Choroid plexus epithelial cell (primary cell): ENCODE measurements at places on chromosomes 2 and 18.

- DNase-seq = peak; percentile 56
Measured at GRCh38 chr2:148122788-148123187, 101.9 kb downstream of the MBD5 start.

DNA sequence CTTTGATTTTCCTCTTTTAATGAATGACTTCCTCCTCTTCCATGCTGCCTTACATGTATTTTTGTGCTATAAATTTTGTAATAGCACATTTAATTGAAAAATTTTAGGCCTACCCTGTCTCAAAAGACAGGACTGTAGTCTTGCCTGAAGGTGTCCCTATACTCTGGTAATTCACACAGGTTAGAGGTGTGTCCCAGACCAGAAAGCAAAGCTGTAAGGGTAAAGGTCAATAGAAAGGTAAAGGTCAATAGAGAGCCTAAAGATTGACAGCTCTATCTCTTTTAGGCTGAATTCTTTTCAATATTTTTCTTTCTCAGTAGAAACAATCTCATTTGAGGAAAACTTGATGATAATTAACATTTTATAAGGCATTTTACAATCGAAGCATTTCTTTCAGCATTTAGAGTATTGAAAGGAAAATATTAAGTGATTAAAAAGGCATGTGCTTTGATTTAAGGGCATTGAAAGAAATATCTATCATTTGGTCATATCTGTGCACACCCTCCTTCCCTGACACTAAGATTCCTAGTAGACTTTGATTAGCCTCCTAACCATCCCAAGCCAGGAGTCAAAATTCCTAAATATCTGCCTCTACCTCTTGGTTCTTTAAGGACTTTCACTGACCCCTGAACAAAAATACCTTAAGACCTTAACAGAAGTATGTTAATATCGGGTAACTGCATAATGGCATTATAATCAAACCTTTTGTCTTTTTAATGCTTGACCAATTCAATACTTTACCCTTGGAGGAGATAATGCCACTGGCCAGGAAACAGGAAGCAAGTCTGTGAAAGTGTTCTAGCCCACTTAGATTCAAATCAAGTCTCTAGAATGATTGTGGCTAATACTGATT is 161.8 kb upstream of the DTNA start:
- DNase-seq = no peak

DNA sequence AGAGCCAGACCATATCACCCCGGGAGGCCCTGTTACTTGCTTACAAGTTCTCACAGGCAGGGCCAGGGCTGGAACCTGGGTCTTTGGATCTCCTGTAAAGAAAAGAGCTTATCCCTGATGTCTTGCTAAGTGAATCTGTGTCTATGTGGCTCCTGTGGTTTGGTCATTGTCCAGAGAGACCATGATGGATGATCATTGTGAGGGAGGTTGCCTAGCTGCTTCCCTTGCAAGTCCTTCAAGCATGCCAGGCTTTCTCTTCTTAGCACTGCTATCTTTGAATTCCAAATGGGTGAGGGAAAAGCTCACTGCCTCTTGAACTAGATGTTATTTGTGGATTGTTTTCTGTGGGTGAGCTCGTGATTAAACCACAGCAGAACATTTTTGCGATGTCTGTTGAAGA is 151.6 kb downstream of the FSHR start:
- DNase-seq = peak; percentile 4

DNA sequence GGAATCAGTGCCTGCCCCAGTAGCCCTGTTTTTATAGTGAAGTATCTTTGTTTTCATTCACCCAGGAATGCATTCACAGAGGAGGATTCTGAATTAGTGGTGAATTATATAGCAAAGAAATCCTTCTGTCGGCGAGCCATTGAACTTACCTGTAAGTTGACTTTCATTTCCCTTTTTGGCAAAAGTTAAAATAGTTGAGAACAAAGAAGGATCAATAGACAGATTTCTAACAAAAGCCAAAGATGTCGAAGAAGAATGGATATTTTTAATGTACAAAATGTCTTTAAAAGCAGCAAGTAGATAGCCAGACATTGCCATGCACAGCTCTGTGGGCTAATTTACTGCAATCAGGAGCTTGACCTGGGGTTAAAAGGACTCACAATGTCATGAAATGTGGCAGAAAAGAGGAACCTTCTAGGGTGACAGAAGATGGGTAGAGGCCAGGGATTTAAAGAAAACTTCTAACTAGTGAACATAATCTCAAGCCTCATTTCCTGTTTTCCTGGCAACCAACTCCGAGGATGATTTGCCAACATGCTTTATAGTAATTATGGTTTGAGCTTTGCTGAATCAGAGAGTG is 53.8 kb upstream of the TMEM87B start:
- DNase-seq = no peak

GRCh38 chr2:224155896-224156295 is 116.8 kb upstream of the SERPINE2 start:
- peak; percentile 56 for DNase-seq
